ENCODE measurements at places on chromosomes 3 and 15.

DNA sequence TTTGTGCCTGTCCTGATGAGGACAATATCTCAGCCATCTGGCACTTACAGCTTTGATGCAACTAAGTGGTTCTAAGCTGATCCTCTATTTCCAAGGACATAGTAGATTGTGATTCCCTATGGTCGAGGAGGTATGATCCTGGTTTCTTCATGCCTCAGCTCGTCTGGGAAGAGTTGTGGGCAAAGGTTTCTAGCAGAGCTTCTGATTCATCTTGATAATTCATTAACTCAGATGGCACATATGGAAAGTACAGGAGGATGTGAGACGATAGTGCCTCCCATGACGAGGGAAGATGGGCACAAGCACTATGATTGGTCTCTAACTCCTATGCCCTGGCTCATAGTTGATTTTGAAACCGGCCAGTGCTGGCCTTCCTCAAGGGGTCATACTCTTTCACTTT lies 334.2 kb upstream of the SEMA6D start:
- DNase-seq, result no peak

GRCh38 chr3:52763466-52763865 lies 7.3 kb downstream of the NEK4 start:
- no peak for DNase-seq

- peak; percentile 33 for DNase-seq
These were observed 25.6 kb upstream of the NLGN1 start for GRCh38 chr3:173371848-173372487.

DNA sequence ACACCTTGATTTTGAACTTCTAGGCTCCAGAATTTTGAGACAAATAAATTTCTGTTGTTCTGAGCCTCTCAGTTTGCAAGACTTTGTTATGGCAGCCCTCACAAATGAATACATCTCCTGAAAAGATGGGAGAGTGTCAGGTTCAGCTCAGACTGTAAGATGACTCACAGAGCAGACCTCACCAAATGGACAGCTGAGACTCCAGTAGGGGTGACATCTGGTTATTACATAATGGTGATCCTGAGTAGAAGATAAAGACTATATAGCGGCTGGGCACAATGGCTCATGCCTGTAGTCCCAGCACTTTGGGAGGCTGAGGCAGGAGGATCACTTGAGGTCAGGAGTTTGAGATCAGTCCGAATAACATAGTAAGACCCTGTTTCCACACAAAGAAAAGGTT lies 26.2 kb upstream of the MTMR14 start:
- DNase-seq, result no peak

GRCh38 chr3:56880720-56881575 lies 79.2 kb upstream of the ARHGEF3 start:
- DNase-seq, result no peak

GRCh38 chr15:87816811-87817210 lies 439.7 kb downstream of the NTRK3 start:
- DNase-seq, result peak; percentile 76

DNA sequence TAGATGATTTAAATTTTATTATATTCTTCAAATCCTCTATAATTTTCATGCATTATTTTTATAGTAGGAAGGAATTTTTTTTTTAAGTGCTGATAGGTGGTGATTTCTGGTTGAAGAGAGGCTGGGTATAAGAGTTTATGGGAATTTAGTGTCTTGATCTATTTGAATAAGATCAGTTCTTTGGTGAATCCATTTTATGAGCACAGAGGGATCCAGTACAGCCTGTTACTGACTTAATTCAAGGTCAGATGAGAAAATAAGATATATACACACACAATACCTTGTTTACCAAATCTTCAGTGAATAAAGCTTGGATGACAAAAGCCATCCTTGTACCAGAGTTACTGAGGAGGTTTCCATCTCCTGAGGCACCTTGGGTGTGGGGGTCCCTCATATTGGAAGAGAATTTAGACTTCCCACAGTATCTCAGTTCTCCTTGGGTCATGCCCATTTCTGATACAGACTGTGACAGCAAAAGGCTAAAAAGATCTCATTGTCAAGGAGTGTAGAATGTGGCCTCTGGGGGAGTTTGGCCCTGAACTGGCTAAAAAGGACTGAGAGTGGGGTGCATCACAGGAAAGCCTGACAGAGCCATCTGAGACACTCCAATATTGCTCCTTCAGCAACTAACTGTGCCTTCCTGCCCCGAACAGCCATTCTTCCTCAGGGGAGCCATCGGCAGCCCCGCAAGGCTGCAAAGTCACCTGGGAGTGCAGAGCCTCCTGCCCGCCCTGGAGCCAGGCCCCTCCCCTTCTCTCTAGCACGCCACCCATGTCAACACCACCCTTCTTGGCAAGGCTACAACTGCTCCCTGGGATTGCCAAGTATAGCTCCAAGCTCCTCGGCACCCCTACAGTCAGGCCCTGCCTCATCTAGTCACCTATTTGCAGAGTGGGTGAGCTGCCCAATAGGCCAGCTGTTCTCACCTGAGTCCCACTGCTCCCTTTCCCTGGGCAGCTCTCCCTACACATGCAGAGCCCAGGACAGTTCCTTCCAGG lies 43.1 kb upstream of the HACD2 start:
- DNase-seq, result no peak

DNA sequence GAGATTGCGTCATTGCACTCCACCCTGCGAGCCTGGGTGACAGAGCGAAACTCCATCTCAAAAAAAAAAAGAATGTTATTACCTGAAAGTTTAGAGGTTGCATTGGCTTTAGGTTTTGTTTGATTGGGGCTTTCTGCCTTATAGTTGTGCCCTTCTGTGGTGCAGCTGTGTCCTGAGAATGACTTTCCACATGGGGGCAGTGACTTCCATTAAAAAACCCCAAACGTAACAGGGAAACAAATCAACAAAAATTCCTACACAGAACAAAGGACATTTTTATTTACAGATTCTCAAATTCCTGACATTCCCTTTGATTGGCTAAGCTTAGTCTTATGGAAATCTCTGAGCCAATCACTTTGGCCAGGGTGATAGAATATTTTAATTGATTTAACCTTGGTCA lies 154.1 kb upstream of the GPR149 start:
- DNase-seq, result no peak

DNA sequence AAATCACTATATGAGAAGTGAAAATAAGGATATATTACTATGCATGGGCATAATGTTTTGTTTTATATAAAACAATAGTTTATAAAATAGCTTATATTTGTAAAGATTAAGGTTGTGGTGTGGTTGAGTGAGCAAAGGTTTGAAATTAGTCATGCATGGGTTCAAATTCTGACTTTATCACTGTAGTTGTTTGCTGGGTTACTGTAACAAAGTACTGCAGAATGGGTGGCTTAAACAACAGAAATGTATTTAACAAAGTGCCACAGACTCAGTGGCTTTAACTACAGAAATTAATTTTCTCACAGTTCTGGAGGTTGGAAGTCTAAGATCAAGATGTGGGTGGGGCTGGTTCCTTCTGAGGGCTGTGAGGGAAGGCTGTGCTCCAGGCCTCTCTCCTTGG lies 184.8 kb upstream of the THRB start:
- no peak for DNase-seq

DNA sequence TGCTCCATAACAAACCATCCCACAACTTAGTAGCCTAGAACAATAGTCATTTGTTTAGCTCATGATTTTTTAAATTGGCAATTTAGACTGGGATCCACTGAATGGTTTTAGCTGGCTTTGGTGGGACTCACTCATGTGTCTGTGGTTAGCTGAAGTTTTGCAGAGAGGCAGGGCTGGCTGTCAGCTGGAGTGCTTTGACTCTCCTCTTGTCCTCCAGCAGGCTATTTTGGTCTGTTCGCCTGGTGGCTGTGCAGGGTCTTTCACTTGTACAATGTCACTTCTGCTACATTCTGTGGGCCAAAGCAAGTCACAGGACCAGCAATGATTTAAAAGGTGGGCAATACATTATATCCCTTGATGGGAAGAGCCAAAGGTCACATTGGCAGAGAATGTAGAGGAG lies 1146.5 kb downstream of the ROBO2 start:
- no peak for DNase-seq

DNA sequence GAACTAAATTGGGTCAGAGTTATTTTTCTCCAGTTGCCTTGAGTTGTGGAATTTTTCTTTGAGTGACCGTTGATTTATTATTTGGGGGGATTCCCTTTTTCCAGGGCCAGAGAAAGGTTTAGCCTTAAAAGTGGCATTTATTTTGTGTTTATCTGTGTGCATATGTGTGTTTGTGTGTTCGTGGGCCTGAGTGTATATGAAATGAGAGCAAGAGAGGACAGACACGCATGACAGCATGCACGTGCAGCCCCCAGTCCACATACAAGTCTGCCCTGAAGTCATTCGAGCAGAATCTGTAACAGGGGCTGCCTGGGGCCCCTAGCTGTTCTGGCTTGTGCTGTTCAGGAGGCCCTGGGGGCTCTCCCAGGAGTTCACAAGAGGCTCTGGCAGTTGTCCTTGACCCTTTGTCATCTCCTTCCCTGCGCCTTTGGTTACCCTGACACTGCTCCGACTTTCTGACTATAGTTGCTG lies 18.3 kb upstream of the TRAK1 start:
- no peak for DNase-seq
